Suprapubic skin (tissue), 4 donors: ENCODE measurements at places on chromosomes 7 and 10. TPM values are rescaled to one million over a fixed set of nuclear protein-coding genes. Genes with fewer than 3 reads are reported as not detected.

The YKT6 gene
- total RNA-seq, result 52.1 TPM

The LRRC17 gene
- 3.9 TPM for total RNA-seq

- H3K4me1 ChIP-seq, result no peaks in the 10 kb centered on the region
- H3K36me3 ChIP-seq, result no peaks in the 10 kb centered on the region
Measured at GRCh38 chr7:107309296-107309695, 140.5 kb downstream of the HBP1 start.

The HOXA2 gene
- total RNA-seq, result 4.2 TPM

DNA sequence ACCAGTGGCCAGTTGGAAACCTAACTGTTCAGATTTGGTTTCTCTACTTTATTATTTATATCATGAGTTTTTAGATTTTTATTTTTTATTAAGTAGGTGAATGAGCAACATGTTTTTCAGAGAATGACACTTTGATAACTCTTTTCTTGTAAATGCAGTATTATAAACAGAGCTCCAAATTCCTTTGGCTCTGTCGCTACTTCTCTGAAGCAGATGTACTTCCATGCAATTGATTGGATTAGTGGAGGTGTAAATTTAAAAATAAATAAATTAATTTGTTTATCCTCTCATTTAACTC lies 34.3 kb upstream of the ICA1 start:
- no peak overlapping the region for H3K4me3 ChIP-seq
- H3K27ac ChIP-seq, result no peak overlapping the region
- H3K27me3 ChIP-seq, result no peaks in the 10 kb centered on the region
- no peaks in the 10 kb centered on the region for H3K36me3 ChIP-seq

The SMO gene
- 13.8 TPM for total RNA-seq

The CAV2 gene
- total RNA-seq, result 108 TPM
